ENCODE measurements at places on chromosomes 2 and 18.

GRCh38 chr2:240455647-240456446, 20.4 kb downstream of the GPC1 start:
- no peak for DNase-seq

- DNase-seq, result no peak
These were observed 34.0 kb upstream of the B4GALT6 start for GRCh38 chr18:31718386-31718785.

DNA sequence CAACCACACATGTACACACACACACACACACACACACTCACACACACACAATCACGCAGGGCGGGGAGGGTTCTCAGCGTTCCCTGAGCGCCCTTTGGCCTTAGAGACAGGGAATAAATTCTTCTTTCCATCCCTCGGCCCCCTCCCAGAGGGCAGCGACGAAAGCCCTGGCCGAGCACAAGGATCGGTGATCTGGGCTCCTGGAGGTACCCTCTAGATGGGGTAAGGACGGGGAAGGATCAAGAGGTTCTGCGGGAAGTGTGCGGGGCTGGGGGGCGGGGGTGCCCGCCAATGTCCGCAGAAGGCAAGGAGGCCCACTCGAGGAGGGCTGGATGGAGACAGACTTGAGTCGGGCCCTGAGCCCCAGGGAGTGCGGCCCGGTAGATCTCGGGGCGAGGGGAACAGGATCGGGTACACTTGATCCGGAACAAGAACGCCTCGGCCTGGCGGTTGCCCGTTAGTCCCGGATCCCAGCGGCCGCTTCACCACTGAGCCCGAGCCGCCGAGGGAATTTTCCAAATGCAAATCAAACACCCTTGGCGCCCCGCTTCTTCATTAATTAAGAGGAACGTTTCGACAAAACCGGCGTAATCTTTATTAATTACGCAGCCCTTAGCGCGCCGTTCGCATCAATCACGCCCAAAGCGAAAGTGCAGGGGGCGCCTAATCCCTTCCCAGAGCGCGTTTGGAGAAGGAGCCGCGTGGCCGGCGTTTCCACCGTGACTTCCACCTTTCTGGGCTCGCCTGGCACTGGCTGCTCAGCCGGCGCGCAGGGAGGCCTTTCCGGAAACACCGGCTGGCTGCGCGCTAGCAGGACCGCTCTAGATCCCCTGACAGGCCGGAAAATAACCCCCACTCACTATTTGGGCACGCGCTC, 7.0 kb upstream of the PAX3 start:
- DNase-seq, result no peak

DNA sequence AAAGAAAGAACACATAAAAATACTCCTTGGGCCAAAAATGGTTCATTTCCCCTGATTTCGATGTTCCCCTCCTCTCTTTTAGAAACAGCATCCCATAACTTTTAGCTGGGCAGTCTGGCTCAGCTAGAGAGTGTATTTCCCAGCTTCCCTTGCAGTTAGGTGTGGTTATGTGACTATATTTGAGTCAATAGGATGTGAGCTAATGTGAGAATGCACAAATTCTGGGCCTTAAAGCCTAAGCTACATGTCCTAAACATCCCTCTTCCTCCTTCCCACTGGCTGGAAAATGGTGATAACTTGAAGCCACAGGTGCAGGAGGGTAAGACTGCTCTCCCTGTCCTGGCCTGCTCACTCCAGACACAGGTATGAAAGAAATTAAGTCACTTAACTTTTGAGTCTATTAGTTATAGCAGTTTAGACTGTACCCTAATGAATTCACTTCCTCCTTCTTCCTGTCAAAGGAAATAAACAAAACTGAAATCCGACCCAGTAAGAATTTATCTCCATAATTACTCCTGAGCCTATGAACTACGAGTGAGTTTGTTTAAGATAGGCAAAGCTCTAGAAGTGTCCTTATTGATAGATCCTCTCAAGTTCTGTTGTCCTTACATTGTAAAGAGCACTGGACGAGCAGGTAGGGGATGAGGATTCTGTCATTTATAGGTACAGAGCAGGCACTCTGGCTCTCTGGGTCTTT, 177.6 kb downstream of the MTX2 start:
- DNase-seq, result no peak

- no peak for DNase-seq
These were observed 3.3 kb upstream of the ANKRD39 start for GRCh38 chr2:96861074-96861473.

- DNase-seq, result no peak
These were observed 178.4 kb upstream of the FN1 start for GRCh38 chr2:215614296-215614695.

GRCh38 chr2:84290537-84290936, 168.5 kb downstream of the SUCLG1 start:
- peak; percentile 86 for DNase-seq

GRCh38 chr18:79987566-79987965, 797 bp downstream of the TXNL4A start:
- DNase-seq, result no peak

DNA sequence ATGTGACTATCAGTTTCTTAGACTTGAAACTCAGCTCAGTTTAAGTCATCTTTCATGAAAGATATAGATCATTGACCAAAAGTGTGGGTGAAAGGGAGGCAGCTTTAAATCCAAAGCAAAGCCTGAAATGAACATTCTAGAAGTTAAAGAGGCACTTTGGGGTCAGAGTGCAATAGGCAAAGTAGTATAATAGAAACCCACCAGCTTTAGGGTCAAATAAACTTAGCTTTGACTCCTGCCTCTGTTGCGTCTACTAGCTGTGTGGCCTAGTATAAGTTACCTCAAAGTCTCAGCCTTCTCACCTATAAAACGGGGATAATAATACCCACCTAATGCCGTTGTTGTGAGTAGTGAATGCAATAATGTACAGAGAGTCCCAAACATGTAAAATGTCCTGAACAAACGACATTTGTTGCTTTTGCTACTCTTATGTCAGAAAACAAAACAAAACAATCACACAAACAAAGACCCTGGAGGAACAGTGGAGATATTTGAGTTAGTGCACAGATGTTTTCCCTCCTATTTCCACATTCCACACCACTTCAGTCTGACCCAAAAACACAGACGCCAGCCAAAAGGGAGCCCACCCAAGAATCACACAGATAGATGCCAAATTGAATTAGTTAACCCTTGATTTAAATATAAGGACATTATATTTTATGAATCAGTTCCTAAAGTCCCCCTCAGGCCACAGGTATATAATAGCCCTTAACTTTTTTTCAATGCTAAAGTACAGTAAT, 657.0 kb downstream of the ARHGAP15 start:
- no peak for DNase-seq

- DNase-seq, result no peak
These were observed 14.0 kb downstream of the ASB1 start for GRCh38 chr2:238440767-238441166.

- DNase-seq, result no peak
These were observed 34.0 kb upstream of the CHMP1B start for GRCh38 chr18:11817229-11817628.

DNA sequence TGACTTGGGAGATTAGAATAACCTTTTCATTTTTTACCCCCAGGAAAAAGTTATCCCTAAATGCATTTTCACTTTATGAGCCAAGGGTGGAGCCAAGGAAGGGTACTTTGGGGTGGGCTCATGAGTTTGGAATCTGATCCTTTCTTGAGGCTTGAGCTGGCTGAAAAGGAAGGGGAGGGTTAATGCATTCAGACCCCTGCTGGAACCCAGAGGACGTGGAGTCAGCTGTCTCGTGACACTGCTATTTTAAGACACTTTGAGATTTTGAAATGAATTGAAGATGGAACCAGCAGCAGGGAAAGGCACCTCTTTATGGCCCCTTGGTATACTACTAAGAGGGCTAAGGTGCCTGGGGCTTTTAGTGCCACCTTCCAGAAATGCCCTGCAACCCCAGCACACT, 90.4 kb downstream of the MARCHF4 start:
- DNase-seq, result no peak

GRCh38 chr18:79513381-79514081, 117.8 kb downstream of the NFATC1 start:
- no peak for DNase-seq

GRCh38 chr2:198953328-198953727, 504.4 kb downstream of the SATB2 start:
- DNase-seq, result no peak

GRCh38 chr2:142682528-142682927, 194.9 kb upstream of the KYNU start:
- no peak for DNase-seq

DNA sequence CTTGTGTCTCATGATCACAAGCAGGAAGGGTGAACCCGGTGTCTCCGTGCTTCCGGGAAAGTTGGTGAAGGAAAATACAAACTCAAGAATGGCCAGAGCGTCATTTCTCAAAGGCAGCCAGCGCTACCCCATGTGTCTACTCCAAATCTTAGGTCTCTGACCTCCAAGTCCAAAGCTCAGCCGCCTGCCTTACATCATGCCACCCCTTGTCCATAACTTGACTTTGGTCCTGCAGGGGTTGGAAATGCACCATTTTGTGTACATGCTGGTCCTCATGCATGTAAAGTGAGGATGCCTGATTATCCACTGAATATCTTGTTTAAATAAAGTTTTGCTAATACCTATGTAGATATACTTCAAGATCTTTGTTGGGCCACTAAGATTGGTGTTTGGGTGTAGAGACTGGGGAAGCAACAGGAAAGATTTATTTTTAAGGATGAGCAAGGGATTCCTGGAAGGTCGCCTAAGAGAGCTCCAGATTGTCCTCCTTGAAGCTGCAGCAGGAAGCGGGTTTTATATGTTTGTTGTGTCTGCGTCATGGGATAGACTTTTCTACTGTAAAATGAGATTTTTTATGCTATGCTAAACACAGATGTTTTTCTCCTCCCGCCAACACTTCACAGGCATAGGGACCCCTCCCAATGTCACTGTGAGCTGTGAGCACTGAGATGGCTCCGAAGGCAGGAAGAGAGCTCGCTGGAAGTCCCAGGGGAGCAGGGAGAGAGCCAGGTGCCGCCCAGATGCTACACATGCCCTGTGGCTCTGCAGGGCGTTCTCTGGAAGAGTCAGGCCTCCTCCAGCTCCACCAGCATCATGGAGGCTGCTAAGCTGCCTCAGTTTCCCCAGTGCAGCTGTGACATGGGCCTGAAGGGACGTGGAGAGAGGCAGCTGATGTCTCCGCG, 176.2 kb upstream of the HDAC4 start:
- DNase-seq, result no peak

DNA sequence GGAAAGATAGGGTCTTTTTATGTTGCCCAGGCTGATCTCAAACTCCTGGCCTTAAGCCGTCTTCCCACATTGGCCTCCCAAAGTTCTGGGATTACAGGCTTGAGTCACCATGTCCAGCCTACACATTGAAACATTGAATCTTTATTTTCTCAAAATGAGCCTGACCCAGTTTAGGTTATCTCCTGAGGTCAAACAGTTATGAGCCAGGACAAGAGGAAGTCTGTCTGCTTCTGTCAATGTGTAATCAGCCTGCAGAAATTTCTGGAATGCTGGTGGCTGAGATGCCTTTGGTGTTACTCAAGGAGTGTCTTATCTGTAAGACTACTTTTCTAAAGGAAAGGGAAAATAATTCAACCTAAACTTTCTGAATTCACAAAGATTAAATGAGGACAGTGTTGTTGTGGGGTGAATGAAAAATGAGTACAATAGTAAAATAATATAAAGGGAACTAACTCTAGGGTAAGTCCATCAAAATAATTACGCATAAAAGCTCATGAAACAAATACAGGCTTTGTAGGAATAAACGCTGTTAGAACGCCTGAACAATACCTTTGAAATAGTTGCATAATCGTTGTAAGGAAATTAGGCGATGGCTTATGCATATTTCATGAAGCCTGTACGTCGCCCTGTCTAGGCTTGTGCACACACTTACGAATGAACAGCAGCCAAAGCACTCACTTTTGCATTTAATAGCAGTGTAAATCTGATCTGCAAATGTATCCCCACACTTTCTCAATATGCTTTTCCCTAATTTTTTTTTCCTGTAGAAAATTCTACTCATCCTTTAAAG, 260.8 kb downstream of the RDH14 start:
- no peak for DNase-seq

GRCh38 chr18:6994771-6995430, 122.7 kb downstream of the LAMA1 start:
- DNase-seq, result no peak

GRCh38 chr2:112253261-112253815, 1.5 kb downstream of the ZC3H8 start:
- no peak for DNase-seq

DNA sequence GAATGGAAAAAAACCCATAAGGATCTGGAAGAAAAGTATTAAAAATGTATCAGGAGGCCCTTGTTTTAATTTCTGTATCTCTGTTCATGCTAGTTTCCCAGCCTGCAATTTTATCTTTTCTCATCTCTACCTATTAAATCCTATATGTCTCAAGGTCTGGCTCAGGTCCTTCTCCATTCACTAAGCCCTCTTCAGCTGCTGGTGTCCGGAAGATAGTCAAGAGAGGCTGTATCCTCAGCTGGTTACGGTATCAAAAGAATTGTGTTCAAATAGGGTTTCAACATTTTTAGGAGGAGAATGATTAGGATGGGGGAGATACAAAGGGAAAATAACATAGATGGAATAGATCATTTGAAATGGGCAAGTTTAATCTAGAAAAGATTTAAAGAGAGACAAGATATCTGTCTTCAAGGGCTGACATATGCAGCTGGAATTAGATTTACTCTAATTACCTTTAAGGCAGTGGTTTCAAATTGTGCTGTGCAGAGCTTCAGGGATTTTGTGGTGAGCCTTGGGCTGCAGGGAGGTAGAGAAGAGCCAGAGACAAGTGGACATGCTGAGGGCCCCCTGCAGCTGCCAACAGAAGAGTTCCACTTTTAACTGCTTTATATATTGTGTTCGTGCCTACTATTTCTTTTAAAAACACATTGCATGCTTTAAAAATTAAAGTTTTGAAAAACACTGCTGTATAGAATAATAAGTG, 24.1 kb downstream of the GREB1L start:
- no peak for DNase-seq

- no peak for DNase-seq
These were observed 61.2 kb downstream of the DIS3L2 start for GRCh38 chr2:232022718-232023117.

DNA sequence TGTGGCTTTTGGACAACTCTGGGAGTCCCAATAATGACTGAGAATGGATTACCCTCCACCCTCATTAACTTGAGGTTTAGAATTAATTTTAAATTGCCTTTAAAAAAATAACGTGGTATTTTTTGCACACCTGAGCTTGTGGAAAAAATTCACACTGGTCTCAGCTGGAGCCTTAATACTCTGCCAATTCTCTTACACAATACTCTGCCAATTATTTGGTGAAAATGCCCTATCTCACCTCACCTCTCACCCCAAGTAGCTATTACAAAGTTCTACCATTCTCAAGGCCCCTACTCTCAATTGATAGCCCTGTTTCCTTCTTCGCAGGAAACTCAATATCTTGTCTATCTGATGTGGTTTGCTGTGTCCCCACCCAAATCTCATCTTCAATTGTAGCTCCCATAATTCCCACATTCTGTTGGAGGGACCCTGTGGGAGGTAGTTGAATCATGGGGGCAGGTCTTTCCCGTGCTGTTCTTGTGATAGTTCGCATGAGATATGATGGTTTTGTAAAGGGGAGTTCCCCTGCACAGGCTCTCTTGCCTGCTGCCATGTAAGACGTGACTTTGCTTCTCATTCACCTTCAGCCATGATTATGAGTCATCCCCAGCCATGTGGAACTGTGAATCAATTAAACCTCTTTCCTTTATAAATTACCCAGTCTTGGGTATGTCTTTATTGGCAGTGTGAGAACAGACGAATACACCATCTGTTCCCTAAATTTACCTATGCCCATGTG, 27.4 kb upstream of the C2orf69 start:
- no peak for DNase-seq

GRCh38 chr18:57004366-57005121, 142.3 kb upstream of the BOD1L2 start:
- peak; percentile 36 for DNase-seq

Measured in Jurkat, Clone E6-1 (cell line).